ENCODE measurements at places on chromosomes 7 and 10.

- no peak for DNase-seq
Measured at GRCh38 chr10:119621078-119621384, 24.3 kb upstream of the TIAL1 start.

DNA sequence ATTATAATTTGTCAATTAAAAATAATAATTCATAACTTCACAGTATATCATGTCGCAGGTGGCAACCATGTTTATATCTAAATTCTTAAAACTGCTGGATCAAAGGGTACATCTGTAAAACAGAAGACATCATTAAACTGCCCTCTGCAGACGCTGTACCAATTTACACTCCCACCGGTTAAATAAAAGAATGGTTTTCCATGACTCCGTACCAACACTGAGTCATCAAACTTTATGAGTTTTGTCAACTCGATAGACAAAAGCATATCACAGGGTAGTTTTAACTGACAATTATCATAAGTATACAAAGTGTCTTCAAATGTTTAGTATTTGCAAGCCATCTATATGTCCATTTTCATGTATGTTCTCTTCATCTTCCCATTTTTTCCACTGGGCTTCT lies 5.7 kb upstream of the GSTK1 start:
- DNase-seq = no peak

DNA sequence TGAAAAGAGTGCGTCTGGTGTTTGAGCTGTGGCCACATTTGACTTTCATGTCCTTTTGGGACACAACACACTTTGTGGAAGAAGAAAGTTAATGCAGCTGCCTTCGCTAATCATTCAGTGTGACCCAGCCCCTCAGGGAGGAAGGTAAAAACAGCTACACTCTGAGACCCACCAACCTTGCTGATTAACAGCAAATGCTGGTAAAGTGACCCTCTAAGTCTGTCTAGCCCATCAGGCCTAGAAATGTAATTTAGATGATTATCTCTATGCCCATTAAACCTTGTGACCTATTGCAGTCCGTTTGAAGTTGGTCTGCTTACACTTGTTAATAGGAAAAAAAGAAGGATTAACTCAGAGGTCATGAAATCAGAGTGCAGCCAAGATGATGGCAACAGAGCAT lies 161.9 kb upstream of the WNT16 start:
- no peak for DNase-seq

DNA sequence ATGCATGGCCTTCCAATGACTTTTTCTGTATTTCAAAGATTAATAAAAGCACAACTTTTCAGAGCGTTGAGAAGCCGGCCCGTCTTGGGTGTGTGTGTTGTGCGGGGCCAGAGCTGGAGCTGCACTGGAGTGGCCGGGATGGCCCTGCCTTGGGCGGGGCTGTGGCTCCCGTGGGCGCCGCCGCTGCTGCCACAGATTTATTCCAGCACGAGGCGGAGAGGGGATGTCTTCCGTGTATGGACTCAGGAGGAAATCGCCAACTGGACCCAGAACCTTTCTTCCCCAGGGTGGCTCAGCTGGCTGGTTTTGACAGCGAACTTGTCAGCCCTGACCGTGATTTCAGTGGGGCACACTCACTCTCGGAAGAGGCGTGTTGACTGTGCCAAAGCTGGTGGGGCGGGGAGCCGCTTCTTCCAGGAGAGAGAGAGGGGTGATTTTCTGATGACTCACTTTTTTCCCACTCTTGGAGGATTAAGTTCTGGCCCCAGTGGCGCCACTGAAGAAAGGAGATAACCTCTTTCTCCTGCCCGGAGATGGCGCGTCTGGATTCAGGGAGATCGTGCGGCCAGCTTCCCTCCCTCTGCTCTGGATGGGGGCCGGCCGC lies 72.4 kb downstream of the DNAJB6 start:
- DNase-seq = no peak

GRCh38 chr10:99598011-99598410 lies 22.2 kb downstream of the SLC25A28 start:
- DNase-seq = no peak

DNA sequence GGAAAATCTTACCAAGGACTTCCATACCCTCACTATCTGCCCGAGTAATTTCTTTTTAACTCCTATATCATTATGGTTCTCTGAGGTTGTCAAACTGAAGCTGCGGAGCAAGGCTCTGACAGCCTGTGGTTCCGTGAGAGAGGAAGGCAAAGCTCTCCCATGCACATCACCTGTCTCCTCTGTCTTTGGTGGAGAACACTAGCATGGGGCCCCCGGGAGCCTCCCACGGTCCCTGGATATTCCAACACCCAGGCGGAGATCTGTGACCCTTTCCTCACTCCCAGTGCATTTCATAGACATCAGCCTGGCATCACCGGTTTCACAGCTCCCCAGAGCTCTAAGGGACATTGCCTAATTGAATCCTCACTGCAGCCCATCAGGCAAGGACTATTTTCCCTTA lies 10.4 kb downstream of the RBP4 start:
- DNase-seq = no peak

- DNase-seq = no peak
Measured at GRCh38 chr10:19606968-19607367, 209.3 kb upstream of the PLXDC2 start.

DNA sequence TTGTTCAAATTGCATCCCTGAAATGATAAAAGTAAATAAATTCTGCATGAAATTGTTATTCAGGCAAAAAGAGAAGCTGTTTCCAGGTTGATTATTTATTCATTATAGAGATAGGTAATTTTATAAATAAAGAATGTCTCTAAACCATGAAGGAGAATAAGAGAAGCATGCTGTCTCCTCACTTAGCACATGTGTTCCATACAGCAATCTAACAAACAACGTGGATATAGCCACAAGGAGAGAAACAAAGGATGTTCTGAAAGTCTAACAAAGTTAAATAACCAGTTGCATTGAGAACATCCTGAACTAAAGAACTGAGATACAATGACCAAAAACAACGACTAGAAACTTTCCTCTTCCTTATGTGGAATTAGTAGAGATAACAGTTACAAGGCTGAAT lies 50.8 kb downstream of the NEBL start:
- DNase-seq = no peak

DNA sequence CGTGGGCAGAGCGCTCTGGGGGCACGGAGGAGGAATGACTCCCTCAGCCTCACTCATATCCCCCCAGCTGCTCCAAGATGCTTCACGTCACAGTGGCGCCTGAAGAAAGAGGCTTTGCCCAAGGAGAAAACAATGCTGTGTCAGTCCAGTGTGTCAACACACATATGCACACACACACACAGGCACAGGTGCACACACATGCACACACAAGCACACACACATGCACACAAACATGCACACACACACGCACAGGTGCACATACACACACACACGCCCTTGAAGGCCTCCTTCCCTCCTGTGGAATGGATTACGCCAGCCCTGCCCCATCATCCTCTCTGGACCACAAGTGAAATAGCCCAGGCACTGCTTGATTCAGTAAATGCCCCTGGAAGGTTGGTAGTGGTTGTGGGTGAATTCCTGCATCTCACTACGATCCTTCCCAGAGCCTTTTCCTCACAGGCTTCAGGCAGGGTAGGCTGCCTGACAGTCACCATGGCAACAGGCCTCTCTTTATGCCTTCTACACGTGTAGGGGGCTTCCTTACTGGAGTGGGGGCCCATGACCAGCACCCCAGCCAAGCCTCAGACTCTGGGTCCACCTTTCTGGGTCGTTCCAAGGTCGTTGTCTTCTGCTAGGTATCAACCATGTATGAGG lies 371.5 kb upstream of the PODXL start:
- DNase-seq = no peak

GRCh38 chr7:32020551-32021159 lies 49.6 kb downstream of the PDE1C start:
- DNase-seq = no peak

DNA sequence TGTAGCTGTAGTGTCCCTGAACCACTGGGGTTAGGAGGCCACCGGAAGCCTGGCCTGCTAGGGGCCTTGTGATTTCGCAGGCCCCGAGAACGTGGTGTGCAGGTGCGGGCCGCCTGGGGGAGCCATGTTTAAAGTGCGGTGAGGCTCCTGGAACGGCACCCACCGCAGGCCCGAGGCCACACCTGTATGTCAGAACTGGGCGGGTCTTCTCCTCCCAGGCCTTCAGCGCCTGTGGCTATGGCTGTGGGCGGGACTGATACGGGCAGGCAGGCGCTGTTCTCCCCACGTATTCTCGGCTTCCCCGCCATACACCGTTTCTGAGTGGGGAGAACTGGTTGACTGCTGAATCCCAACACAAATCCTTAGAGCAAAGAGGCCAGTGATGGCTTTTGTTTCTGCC lies 74.8 kb downstream of the DNAJB6 start:
- DNase-seq = no peak

- no peak for DNase-seq
Measured at GRCh38 chr10:22874189-22874854, 53.5 kb upstream of the ARMC3 start.

GRCh38 chr7:106823631-106824030 lies 41.5 kb upstream of the PIK3CG start:
- no peak for DNase-seq

DNA sequence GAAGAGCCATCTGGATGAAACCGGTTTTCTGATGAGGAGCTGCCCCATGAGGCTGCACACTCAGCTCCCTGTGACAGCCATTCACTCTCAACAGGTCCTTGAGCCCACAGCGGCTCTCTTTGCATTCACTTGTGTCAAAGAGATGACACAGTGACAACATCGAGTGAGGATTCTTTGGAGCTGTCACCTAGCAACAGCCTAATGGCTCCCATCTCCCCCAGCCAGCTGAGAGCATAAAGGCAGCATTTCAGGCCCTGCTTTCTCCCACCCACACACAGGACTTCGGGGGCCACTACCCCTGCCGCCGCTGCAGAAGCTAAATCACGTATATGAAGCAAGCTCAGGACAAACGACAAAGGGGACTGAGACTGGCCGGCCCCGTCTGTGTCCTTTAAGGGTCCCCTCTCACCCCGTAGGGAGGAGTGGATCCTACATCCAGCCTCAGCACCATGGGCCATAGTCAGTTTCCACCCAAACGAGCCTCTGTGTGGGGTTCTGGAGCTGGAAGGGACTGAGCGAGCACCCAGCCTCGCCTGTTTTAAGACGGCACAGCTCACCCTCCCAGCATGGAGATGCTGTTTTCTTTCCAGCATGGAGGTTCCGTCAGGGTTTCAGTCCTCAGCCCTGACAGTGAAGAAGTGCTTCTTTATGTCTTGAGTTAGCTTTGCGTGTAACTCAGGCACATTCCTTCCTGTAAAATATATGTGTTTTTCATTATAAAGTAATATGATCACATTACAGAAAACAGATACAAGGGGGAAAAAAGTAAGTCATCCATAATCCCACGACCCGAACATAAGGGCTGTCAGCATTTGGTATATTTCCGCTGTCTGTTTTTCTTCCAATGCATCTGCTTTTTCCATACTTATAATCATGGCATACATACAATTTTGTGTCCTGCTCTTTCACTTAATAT lies 4.9 kb downstream of the CPA4 start:
- DNase-seq = no peak

DNA sequence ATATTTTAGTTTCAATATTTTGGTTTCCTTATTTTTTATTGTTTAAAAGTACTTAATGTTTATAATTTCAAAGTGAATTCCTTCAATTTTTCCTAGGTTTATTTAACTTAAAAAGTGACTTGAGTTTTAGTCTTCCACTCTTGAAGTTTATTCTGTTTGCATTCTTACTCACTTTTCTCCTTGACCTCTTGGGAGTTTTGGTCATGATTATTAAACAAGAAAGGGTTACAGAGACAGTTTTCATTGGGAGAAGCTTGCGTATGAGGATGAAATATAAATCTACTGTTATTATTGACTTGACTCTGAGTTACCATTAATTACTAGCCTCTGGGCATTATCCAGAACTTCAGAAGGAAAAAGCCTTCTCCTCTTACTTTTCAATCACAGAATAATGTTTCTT lies 216.0 kb downstream of the BMPER start:
- no peak for DNase-seq

- DNase-seq = no peak
Measured at GRCh38 chr10:102280397-102281101, 35.2 kb downstream of the GBF1 start.

Data from iPS DF 19.7 (cell line).